ENCODE measurements at places on chromosomes 7 and 10. TPM values are rescaled to one million over a fixed set of nuclear protein-coding genes. Genes with fewer than 3 reads are reported as not detected.
A peak's percentile ranks its signal among the peaks of the same experiment; 100 is the strongest.

The DENND11 gene
- total RNA-seq, result 23.4 TPM

- no peak for DNase-seq
Observed at GRCh38 chr7:20299145-20299544, 31.6 kb upstream of the ITGB8 start.

The PON3 gene
- 2.6 TPM for total RNA-seq

- no peak for DNase-seq
Observed at GRCh38 chr7:66125052-66125694, 10.5 kb downstream of the CRCP start.

DNA sequence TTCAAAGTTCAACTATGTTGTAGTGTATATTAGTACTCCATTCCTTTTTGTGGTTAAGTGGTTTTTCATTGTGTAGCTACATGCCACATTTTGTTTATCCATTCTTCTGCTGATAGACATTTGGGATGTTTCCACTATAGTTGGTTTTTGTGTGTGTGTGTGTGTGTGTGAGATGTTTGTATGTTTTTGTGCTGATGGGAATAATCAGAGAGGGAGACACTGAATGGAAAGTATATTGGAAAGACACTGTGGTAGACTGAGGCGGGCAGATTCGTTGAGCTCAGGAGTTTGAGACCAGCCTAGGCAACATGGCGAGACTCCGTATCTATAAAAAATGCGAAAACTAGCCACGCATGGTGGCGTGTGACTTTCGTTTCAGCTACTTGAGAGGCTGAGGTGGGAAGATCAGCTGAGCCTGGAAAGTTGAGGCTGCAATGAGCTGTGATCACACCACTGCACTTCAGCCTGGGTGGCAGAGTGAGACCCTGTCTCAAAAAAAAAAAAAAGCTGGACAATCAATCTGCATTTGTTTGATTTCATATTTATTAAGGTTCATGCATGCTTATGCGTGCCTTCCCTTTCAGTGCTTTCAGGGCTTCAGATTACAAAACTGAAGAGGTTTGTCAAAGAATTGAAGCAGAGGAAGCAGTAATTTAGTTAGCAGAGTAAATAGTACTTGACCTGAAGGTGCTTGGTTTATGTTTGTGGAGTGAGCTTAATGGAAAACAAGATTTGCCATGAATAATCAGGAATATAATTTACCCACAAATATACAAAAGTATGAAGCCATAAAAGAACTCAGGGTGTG is 14.7 kb downstream of the SEC24C start:
- DNase-seq, result no peak

DNA sequence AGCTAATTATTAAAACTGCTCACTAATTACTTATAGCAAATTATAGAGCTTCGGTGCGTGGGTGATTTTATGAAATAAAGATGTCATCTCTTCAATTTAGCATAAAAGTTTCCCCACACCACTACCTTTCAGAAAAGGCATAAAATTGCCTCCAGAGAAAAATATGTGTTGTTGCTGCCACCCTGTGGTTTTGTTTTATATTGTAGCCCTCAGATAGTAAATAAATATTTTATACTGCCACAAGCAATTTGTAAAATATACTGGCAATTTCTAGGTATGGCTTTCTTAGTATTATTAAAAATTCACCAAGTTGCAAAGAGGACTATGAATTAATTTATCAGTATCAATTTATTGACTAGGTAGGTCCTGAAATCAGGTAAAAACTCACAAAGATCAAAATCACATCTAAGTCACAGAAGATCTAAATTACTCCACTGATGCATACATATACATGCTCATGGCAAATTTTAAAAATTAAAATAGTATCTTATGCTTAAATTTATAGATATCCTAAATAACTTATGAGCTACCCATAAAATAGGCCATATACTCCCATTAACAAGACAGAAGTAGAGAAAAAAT is 26.5 kb downstream of the ASNS start:
- DNase-seq, result peak; percentile 13

DNA sequence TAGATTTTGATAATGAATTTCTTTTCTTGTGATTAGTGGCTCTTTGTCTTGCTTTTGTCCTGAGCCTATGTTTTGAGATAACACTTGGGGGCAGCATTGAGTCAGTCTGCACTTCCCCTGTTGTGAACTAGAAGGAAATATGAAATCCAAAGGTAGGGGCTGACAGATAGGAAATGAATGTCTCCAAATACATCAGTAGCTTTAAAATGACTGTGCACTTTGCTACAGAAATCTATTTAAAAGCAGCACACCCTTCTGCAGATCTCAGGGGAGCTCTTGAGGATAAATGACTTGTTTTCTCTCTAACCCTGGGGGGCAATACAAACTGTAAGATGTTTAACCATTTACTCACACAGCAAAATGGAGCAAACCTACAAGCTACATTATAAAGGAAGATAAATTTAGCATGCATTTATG is 176.0 kb upstream of the MYO3A start:
- DNase-seq, result peak; percentile 26

The CDK1 gene
- 104 TPM for total RNA-seq

The PARD3 gene
- total RNA-seq, result 46.3 TPM

GRCh38 chr7:126574276-126575250 is 678.2 kb downstream of the GRM8 start:
- DNase-seq, result peak; percentile 15

DNA sequence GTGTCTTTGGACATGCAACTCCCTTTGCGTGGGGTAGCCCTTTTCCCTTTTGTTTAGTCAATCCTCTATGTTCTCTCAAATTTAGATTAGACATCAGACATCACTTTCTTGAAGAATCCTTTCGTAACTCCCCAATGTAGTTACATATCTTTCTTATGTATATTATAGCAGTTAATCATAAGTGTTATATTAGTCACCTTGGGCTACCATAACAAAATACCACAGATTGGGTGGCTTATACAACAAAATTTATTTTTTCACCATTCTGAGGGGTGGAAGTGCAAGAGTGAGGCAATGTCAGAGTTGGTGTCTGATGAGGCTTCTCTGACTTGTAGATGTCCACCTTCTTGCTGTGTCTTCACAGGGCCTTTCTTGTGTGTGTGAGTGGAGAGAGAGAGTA is 105.7 kb downstream of the PHTF2 start:
- DNase-seq, result no peak

The OR9A2 gene
- not detected for total RNA-seq

The NMT2 gene
- total RNA-seq, result 26.1 TPM

The SLC26A3 gene
- total RNA-seq, result 0.54 TPM

DNA sequence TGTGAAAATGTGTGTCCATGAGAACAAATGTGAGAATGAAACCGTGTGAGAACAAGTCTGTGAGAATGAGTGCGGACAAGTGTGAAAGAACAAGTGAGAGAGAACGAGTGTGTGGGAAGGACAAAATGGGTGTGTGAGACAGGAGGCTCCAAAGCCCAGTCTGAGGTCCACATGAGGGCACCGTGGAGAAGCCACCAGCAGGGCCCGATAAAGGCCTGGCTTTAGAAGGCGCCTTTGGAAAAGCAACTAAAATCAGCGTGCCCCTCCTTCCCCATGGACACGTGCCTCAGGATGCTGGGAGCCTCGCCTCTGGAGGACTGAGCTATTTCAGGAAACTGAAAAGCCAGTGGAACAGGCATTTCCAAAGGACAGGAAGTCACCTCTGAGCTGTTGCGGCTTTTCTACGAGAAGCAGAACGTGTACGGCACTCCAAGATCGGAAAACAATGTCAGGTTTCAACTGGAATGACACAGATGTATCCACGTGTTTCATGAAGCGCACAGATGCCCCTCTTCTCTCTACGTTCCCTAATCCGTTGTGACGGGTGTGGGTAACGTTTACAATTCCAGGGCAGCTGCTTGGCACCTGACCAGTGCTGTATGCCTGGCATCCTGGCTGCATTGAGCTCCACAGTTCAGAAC is 46.4 kb downstream of the ESYT2 start:
- no peak for DNase-seq

The MMP21 gene
- not detected for total RNA-seq

The ITGA8 gene
- 0.02 TPM for total RNA-seq

The PDE1C gene
- 0.17 TPM for total RNA-seq

The ADRA2A gene
- total RNA-seq, result 0.15 TPM

The TUBB8 gene
- total RNA-seq, result 0.39 TPM

The FRMPD2 gene
- 0.30 TPM for total RNA-seq

DNA sequence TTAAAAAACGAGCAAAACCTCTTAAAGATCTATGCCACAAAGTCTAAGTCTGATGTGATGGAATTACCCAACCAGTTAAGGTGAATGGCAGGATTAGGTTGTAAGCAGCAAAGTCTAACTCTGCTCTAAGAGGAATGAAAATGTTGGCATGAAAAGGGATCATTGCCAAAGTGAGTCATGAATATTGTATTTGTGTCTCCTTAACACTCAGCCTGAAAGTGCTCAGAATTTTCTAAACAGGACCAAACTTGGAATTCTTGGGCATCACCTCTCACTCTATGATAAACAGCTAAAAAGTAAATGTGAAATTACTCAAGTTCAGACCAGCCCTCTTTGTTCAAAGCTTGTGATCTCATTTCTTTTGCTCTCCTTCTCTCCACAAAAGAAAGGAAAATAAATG is 27.0 kb downstream of the PPP1R3A start:
- DNase-seq, result no peak

DNA sequence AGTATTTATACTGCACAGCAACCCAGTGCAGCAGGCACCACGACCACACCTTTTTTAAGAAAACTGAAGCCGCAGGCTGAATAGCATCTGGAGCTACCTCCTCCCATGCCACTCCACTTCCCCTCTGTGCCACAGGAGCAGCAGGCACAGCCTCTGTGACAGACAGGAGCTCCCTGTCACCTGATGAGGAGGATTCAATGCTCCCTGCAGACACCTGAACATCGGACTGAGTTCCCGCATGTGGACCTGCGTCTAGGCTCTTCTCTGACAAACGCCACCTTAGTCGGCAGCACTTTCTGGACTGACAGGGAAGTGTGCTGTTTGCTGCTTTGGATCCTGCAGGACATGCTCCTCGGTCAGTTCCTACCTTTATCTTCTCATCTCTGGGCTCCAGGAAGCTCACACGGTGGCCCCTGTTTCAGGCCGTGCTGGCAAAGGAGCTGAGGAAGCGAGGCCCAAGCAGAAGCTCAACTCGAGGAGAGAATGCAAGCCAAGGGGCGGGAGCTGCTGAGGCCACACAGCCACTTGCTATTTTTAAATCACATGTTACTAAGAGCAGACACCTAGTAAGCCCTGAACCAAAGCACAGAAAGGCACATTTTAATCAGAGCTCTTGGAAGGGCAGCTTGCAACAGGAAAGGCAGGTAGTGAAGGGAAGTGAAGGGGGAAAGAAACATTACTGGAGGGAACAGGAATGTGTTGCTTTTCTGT is 56.6 kb downstream of the VOPP1 start:
- no peak for DNase-seq

GRCh38 chr7:400901-401485 is 111.0 kb downstream of the FOXL3 start:
- no peak for DNase-seq

GRCh38 chr10:109992485-109992884 is 15.3 kb upstream of the ADD3 start:
- DNase-seq, result no peak

DNA sequence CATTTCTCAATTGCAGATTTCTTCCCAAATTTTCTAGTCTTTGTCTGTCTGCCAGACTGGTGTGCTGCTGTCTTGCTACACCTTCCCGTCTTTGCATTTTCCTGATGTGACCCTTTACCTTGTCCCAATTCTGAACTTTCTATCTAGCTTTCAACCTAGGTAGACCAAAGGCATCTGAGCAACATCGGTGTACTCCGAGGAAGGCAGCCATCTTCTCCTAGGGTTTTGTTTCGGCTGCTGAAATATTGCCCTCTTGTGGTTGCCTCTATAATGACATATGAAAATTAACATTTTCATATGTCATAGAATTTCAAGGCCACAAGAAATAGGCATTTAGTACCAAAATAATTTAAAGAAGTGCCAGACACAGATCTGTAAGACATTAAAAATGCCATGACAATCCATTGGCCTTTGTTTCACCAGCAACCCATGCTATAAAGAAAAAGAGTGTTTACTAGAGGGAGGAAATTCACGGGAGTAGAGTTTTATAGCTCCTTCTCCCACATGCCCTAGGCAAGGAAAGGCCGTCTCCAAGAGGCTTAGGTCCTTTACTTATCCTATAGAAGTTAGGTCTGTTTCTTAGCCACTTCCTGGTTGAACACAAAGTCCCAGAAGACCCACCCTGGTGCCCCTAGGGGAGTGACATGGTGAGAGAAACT is 23.4 kb downstream of the OR9A2 start:
- DNase-seq, result peak; percentile 36

The RARRES2 gene
- total RNA-seq, result 2.1 TPM

DNA sequence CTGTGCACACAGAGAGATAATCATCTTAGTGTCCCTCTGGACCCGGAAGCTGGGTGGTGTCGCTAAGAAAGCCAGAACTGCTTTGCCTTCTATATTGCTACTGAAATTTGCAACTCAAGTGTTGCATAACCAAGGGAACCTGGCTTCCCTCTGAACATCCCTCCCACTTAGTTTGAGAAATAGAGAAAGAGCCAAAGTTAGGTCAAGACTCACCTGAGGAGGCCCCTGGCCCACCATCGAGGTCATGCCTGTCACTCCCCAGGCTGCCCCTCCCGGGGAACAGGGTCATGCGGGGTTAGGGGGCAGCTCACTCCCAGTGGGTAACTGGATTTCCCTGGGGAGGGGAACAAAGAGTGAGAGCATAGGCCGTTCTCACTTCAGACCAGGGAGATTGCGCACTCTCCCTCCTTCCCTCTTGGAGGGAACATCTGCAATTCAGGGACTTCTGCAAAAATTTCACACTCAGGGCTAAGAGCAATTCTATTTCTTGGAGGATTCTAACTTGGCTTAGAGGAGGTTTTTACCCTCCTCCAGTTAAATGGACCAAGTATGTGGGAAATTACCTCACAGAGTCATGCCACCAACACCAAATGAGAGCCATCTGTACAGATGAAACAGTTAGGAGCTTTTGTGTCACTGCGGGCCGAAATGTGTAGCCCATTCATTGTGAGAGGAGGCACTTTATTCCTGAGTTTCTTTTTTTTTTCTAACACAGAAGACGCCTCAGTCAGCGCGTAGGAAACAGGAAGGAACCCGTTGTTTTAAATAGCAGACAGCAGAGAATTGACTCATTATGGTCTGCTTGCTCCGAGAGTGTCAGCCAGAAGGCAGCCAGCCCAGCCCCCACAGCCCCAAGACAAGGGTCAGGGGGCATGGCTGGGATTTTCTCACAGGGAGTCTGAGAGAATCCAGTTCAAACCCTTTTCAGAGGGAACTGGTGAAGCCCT is 221.3 kb downstream of the ARHGAP12 start:
- DNase-seq, result no peak

DNA sequence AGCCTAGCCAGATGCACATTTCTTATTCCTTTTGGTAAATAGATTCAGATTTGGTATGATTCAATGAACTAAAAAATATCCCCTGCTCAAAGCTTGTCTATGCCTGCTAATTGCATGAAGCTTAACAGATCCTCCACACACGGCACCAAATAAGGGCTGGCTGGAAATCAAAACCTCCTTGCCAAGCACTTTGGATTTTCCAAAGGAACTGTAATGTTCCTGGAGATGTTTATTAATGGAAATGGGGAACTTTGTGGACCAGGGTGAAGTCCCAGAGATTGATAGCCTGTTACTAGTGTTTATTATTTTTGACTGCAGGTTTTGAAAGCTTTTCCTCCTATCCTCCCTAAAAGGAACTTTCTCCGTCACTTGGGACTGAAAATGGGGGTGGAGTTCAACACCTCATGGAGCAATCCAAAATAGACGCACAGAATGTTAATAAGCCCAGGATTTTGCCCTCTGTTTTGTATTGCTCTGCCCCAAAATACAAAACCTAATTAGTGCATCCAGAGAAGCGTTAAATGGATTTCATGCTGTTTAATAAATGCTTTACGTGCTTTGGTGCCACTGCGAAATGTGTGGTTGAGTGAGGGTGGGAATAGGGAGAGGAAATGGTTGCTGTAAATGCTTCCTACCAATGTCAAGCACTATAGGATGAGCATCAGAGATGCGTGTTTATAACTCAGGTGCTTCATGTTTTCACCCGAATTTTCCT is 1027.7 kb downstream of the LRMDA start:
- no peak for DNase-seq

The ELAPOR2 gene
- 26.0 TPM for total RNA-seq

Data from HCT116 (cell line).